Renal cortex interstitium (tissue), 15 donors: ENCODE measurements at places on chromosomes 16 and 17.

GRCh38 chr17:8870406-8871040, 3.0 kb upstream of the PIK3R6 start:
- no peak for DNase-seq

DNA sequence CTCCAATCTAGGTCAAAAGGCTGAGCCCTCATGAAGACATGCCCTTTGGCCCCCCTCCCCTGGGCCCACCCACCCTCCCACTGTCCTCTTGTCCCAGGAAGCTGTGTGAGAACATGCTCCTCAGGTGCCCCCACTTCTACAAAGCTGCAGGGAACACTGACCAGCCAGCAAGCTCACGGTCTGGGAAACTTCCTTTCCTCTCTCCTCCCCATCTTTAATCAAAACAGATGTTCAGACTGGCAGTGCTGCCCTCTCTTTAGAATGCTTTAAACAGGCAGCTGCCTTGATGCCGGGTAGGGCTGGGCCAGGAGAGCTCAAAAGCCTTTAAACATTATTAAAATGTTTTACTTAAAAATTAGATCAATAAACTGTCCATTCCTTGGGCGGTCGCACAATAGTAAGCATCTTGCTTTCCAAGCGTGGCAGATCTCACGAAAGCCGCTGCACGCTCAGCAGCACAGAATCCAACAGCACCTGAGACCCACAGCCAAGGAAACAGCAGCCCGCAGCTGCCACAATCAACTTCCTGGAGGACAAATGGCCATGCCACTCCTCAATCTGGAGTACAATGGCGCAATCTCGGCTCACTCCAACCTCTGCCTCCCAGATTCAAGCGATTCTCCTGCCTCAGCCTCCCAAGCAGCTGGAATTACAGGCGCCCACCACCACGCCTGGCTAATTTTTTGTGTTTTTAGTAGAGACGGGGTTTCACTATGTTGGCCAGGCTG, 399.2 kb downstream of the SLC39A11 start:
- no peak for DNase-seq

GRCh38 chr17:8861495-8862181, 5.8 kb downstream of the PIK3R6 start:
- DNase-seq: no peak

DNA sequence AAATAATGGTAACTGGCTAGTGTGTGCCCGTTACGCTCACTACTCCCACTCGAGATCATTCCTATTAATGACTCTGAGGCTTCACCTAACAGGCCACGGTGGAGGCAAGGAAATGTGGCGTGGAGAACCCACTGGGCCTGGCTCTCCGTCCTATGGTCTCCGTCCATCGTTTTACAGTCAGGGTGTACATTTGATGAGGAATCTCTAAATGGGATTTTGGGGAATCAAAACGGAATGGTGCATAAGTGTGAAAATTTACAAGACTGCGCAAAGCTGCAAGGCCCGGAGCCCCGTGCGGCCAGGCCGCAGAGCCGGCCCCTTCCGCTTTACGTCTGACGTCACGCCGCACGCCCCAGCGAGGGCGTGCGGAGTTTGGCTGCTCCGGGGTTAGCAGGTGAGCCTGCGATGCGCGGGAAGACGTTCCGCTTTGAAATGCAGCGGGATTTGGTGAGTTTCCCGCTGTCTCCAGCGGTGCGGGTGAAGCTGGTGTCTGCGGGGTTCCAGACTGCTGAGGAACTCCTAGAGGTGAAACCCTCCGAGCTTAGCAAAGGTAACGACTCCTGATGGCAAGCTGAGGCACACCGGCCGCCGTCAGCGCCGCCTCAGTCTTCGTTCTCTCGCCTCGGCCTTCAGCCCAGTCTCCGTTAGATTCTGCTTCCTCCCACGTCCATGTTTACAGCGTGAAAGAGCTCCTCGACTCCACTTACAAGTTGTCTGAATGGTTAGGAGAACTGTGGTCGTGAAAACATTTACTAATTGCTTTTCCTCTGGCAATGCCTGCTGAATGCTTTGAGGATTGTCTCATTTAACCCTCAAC, at the start of gene RAD51C:
TSS of gene RAD51C (plus strand) at position 364 of the 817 bp plus-strand sequence. CDS start at position 406, 42 bp downstream.
- DNase-seq: peak; percentile 71

DNA sequence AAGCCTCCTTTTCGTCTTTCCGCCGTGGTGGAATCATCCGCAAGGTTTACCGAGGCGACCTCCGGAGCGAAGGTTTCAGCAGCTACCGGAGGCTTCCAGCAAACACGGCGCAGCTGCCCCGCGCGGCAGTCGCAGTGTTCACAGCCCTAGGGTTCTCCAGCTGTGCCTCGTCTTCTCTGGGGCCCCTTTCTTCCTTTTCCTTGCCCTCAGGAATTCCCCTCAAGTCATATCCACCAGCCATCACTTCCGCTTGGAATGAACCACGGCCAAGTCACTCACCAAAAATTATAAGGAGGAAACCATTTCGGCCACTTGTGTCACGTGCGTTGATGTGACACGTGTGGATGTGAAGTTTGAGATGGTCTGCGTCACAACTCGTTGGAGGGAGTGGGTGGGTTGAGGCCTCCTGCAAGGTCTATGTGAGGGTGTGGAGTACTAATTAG, 636 bp upstream of the ERN1 start:
- DNase-seq: no peak

DNA sequence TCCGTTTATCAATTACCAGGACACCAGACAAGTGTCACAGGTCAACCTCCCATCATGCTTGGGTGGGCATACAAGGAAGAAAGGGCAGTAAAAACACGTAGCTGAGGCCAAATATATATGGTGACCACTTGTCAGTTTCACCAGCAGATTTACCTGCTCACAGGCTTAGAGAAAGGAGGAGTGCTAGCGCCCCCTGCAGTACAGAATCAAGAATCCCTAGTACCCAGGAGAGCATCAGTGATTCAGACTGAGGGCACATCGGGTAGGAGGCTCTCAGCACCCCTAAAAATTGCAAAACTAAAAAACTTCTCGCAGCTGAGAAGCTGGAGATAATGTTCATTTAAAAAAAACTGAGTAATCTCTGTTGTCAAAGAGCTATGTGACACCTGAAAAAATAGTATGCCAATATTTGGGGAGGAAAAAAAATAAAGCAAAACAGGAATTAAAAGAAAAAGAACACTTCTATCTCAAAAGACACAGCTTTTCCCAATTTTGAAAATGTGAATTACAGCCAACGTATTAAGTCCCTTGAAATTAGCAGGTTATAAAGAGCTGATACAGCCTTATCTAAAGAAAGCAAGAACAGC, 21.2 kb upstream of the MON1B start:
- DNase-seq: peak; percentile 12

- DNase-seq: no peak
Measured at GRCh38 chr17:75442168-75443103, 14.0 kb upstream of the TMEM94 start.

GRCh38 chr16:22977294-22977697, 163.3 kb downstream of the HS3ST2 start:
- no peak for DNase-seq

DNA sequence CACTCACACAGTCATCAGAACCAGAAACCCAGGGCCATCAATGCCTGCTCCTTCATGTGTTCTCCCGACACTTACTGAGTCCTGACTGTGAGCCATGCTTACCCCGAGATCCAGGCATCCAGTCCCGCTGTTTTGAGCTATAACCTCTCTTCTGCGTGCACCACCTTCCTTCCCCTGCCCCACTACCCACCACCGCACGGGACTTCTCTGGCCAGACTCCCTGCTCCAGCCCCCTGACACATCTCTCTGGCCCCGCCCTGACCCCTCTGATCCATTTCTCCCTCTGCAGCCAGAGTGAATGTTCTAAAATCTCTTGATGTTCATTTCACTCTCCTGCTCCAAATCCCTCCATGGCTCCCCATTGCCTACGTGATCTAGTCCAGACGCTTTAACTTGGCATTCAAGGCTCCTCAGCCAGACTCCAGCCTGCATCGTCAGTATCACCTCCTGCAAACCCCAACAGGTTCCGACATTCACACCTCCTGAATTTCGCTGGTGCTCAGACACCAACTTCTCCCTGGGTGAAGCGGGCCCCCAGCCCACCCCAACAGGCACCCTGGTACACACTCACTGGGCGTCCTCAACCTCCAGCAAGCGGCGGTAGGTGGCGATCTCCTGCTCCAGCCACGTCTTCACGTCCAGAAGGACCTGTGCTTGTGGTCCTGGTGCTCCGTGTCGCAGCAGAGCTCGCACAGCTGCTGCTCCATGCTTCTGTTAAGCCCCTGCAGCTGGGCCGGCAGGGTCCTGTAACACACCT, 3.1 kb upstream of the KRT17 start:
- DNase-seq: no peak

- DNase-seq: no peak
Measured at GRCh38 chr17:60393840-60394723, 2.1 kb upstream of the USP32 start.

DNA sequence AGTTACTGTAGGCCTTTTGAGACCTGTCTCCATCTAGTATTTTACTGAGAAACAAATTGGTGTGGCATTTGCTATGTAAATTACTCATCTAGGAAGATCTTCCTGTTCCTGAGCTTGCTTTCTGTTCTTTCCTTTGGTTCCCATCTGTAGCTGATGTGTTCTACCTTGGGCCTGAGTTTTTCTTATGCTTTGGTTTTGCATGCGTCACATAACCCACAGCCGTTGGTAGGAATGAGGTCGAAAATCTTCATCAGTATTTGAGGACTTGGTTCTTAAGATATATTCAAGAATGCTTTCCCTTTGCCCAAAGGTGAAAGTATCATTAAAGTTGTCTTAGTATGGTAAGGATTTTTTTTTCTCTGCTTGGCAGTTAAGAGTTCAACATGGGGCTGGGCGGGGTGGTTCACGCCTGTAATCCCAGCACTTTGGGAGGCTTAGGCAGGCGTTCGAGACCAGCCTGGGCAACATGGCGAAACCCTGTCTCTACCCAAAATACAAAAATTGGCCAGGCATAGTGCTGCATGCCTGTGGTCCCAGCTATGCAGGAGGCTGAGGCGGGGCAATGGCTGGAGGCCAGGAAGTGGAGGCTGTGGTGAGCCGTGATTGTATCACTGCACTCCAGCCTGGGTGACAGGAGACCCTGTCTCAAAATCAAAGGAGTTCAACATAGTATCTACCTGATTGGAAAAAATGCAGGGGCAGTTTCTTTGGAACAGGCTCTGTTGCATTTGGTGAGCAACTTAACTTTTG, 28.8 kb downstream of the IST1 start:
- DNase-seq: no peak

DNA sequence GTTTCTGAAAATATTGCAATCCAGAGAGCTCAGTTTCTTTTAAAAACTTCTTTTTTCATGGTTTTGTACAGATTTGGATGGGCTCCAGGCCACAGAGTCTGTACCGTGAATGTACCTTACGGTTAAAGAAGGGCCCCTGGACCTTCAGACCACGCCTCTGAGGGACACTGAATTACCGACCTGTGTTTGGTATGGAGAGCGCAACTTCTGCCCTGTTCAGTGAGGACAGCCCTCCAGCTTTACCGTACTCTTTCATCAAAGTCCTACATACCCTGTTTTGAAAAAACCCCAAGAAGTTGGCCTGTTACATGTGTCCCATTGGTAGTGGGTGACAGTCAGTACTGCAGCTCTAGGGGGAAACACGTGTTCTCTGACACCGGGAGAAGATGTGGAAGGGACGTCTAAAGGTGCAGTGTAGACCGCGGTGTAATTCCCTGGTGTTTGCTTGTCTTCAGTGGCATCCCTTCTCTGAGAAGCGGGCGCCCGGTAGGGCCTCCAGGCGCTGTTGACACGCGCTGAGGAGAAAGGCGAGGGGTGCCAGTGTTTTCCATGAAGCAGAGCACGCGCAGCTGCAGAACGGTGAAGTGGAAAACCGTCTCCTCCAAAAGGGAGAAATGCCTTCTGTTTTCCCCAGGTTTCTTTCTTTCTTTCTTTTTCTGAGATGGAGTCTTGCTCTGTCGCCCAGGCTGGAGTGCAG, 6.2 kb downstream of the PGS1 start:
- DNase-seq: no peak

- DNase-seq: no peak
Measured at GRCh38 chr17:57077000-57077399, 8.0 kb upstream of the AKAP1 start.

DNA sequence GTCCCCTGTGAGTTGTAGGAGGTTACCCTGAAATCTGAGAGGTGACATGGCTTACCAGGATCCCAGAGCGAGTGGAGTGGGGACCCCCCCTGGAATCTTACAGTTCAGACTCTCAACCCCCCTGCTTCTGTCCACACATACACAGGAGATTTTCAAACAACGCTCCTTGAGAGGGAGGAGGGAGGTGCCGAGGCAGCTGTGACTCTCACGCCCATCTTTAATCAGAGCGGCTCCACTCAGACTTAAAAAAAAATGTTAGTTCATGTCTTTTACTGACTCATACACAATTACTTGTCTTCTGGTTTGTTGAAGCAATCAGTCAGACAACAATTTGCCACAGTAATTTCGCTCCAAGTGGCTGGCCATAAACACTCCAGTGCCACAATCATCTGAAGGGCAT, 15.4 kb upstream of the TMEM220 start:
- DNase-seq: no peak

GRCh38 chr16:73036074-73036826, 11.7 kb downstream of the ZFHX3 start:
- DNase-seq: no peak

- no peak for DNase-seq
Measured at GRCh38 chr16:56669840-56670619, 416 bp downstream of the MT1H start.

DNA sequence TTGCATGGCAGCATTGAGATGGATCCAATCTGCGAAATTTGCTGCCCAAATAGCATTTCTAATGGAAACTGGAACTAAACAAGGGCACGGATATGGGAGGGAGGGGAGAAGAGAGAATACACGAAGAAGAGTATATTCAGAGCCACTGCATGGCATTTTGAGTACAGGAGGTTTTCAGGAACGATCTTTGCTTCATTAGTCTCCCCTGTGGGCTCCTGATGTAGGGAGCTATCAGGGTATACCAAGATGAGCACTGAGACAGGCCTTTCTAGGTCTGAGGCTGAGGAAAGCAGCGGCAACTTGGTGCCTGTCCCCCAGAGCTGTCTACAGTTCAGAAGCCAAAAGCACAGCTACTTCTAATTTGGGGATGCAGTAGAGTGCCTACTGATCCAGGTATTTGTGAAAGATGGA, 257.7 kb upstream of the PMFBP1 start:
- no peak for DNase-seq

DNA sequence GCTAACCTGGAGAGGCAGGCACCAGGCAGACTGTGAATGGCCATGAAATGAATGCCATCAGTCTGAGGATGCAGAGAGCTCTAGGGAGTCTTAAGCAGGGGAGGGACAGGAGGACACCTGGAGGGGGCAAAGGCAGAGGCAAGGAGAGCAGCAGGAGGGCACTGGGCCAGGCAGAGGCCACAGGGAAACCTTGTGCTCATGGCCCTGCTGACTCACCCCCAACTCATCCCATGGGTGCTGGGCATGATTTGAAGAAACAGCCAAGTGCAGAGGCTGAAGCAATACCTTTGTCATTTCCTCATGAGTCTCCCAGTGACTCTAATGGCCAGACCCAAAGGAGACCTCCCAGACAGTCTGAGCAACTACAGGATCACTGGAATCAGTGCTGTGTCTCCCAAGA, 141.4 kb downstream of the TMEM132E start:
- DNase-seq: no peak
